ENCODE measurements at places on chromosomes 7 and 10.

- no peak for DNase-seq
Measured at GRCh38 chr10:23096802-23097549, 1.6 kb downstream of the MSRB2 start.

- no peak for DNase-seq
Measured at GRCh38 chr7:74480861-74481417, 27.2 kb downstream of the GTF2IRD1 start.

DNA sequence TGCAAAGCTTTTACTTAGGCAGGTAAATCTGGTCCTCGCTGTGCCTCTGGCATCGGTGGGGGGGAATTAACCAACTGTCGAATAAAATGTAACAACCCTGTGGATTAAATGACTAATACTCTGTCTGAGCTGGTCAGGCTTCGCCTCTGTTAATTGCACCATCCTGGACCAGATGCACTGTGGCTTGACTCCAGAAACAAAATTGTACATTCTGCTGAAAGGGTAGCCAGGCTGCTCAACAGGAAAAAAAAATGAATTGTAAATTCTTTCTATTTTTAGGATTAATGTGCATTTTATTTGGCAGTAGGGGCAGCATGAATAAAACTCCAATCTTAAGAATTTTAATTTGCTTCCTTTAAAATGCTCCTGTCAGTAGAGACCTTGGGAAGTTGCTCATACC lies 389.4 kb downstream of the SORCS1 start:
- no peak for DNase-seq

DNA sequence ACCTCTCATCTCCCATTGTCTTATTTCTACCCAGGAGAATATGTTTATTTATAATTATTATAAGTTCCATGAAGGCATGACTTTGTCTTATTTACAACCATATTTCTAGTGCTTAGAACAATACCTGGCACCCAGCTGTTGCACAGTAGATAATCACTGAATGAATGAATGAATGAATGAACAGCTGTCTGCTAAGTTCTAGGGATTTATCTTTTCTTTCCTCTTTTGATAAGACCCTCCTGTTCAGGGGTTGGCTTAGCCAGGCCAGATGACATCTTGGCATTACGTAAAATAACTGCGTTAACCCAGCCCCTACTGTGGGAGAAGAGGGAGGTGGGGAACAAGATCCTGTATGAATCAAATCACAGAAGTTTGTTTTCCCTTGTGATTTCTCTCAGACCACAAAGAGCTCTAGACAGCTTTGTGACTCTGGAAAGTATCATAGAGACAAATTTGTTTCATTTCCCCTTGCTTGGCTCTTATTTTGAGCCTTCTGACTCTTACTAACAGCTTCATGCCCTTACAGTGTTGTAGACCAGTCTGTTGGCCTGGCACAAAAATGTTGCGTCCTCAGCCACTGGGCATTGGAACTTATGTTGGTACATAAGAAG lies 8.4 kb downstream of the ZNF862 start:
- DNase-seq: no peak

GRCh38 chr7:139304517-139304916 lies 36.6 kb upstream of the FMC1 start:
- DNase-seq: no peak
